ENCODE measurements at places on chromosomes 12 and 14.

GRCh38 chr12:5264006-5264405 lies 167.9 kb upstream of the NTF3 start:
- no peak for DNase-seq

- no peak for DNase-seq
These were observed 99.5 kb downstream of the CALM1 start for GRCh38 chr14:90496379-90496778.

DNA sequence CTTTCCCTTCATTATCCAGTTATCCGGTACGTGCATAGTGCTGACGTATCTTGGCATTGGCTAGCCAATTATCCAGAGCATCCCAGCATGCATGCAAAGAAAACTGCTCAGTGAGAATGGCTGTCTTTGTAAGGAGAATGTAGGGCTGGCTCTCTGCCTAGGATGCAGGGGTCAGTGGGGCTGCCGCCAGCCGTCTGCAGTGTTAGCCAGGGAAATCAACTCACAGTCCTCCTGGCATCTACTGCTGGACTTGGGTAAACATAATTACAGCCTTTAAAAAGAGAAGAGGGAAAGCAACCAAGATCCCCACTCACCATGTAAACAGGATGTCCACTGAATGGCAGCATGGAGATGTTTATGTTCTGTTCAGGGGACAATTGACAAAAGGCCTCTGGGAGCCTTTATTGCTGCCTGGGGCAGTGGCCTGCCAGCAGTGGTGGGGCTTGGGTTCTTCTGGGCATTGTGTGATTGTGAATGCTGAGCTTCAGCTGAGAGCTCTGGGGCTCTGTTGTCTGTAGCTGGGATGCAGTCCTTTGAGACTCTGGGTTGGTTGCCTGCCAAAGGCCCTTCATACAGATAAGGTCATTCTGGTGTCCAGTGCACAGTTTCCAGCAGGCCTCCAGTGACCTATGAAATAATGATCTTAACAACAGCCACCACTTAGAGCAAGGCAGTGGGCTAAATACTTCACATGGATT lies 121.8 kb downstream of the TBC1D30 start:
- DNase-seq, result no peak

- DNase-seq, result no peak
These were observed 377.9 kb downstream of the CCDC91 start for GRCh38 chr12:28568118-28568517.

DNA sequence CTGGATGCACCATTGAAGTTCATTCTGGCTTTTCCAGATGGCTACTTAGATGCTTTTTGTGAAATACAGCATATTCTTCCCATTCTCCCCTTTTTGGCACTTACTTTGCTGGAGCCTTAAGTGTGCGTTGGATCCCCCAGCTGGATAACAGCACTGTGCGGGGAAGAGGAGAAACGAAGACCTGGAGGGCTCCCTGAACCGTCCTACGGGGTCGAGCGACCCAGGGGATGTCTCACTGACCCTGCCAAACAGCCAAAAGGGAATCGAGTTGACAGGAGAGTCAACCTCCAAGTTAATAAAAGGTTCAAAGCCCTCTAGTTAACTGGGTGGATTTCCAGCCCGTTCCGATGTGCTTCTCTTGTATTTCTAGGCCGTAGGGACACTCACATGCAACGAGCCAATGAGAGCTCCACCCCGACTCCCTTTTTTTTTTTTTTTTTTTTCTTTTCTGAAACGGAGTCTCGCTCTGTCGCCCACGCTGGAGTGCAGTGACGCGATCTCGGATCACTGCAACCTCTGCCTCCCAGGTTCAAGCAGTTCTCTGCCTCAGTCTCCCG lies 1.0 kb upstream of the CAMKK2 start:
- no peak for DNase-seq

GRCh38 chr12:132202929-132203721 lies 58.9 kb downstream of the NOC4L start:
- DNase-seq, result no peak

DNA sequence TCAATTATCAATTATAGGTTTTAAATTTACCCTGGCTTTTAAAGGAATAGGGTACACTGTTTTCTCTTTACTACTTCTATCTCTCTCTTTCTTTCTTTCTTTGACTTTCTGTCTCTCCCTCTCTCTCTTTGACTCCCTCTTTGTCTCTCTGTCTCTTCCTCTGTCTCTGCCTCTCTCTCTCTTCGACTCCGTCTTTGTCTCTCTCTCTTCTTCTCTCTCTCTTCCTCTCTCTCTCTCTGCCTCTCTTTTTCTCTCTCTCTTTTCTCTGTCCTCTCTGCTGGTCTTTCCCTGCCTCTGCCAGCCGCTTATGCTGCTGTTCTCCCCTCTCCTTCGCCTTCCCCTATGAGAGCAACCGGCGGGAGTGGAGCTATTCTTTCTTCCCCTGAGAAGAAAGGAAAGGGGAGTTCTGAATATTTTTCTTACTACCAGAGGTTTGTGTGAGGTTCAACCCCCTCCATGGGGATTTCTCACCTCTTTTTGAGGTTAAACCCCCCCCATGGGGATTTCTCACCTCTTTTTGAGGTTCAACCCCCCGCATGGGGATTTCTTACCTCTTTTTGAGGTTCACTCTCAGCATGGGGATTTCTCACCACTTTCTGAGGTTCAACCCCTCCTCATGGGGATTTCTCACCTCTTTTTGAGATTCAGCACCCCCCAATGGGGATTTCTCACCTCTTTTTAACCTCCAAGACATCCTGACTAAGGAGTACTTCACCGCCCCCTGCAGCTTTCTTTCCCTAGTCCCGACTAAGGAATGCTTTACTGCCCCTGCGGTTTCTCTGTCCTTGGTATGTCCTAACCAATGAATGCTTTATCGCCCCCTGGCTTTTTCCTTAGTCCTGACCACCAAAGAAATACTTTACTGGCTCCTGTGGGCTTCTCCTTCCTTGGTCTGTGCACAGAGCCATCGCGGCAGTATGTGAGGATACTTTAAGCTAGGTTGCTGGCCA lies 27.4 kb upstream of the DDHD1 start:
- no peak for DNase-seq

GRCh38 chr12:52026263-52026662 lies 19.5 kb downstream of the TAMALIN start:
- DNase-seq, result no peak

DNA sequence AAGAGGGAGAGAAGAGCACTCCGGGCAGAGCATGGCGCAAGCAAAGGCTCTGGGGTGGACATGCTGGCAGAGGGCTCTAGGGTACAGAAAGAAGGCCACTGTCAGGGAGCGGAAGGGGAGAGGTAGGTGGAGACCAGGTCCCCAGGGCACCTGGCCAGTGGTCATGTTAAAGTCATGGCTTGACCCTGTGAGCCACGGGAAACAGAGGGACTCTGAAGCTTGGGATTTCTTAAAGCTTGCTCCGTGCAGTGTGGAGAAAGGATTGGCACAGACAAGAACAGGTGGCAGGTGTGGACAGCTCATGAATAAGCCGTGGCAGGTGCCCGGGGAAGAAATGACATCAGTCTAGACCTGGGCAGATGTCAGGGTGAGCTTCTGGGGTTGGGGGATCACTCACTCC lies 413.8 kb downstream of the BCL11B start:
- no peak for DNase-seq

DNA sequence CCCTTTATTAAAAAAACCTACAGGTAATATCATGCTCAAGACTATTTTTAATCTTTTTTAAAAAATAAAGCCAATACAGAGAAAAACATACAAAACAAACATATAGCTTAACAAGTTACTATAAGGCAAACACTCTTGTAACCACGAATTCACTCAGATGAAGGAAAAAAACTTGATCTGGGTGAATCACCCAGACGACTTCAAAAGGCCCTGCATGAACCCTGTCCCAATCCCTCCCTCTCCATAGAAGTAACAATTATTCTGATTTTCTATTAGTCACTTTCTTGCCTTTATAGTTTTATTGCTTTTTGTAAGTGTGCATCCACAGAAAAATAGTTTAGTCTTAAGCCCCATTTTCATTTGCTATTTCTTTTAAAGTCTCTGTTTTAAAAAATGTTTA lies 72.6 kb downstream of the LRP6 start:
- no peak for DNase-seq

DNA sequence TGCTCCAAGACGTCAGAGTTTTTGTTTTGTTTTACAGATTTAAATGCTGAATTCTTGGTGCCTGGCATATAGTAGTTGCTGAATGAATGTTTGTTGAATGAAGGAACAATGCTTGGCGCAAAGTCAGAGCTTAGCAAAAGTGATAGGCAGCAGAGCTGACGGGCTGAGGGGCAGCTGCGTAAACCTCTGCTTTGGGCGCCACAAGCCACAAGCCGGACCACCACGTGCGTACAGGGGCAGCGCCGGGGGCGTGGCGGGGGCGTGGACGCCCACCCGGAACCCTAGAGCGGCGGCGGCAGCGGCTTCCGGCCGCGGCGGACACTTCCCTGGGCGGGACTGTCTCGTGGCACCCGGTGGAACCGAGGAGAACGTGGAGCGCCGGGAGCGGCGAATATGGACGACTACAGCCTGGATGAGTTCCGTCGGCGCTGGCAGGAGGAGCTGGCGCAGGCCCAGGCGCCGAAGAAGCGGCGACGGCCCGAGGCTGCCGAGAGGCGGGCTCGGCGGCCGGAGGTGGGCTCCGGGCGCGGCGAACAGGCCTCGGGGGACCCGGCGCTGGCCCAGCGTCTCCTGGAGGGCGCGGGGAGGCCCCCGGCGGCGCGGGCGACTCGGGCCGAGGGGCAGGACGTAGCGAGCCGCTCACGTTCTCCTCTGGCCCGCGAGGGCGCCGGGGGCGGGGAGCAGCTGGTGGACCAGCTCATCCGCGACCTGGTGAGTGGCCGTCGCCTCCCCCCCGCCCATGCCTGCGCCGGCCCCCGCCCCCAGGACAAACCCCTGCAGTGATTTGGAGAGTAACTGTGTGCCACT lies at the start of gene FBXW8:
FBXW8 (plus strand) TSS at position 306 of the 807 bp plus-strand sequence; CDS start at position 394, 88 bp downstream.
- peak; percentile 70 for DNase-seq
